Activated CD4-positive, alpha-beta T cell treated with anti-CD3 and anti-CD28 coated beads, Interleukin-10, Interleukin-2, amounts not matched to agents 100 ng/mL and 50 ng/mL, durations not matched to agents 16 hours and 8 hours (primary cell): ENCODE measurements at places on chromosomes 7 and 10.

DNA sequence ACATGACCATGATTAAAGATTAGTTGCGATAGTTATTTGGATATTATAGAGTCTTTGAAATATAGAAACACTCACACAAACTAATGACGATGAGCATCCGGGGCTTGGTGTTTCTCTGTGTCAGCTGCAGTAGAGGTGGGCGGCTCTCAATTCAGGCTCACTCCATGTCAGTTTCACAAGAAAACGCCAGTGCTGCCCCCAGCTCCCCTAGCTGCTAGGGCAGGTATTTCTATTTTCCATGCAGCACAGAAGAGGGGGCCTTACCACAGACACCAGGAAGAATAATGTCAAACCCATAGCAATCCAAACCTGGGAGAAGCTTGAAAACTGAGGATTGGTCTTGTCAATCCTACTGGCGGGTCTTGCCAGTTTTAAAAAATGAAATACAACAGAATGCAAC lies 197.1 kb downstream of the PHTF2 start:
- DNase-seq: no peak

DNA sequence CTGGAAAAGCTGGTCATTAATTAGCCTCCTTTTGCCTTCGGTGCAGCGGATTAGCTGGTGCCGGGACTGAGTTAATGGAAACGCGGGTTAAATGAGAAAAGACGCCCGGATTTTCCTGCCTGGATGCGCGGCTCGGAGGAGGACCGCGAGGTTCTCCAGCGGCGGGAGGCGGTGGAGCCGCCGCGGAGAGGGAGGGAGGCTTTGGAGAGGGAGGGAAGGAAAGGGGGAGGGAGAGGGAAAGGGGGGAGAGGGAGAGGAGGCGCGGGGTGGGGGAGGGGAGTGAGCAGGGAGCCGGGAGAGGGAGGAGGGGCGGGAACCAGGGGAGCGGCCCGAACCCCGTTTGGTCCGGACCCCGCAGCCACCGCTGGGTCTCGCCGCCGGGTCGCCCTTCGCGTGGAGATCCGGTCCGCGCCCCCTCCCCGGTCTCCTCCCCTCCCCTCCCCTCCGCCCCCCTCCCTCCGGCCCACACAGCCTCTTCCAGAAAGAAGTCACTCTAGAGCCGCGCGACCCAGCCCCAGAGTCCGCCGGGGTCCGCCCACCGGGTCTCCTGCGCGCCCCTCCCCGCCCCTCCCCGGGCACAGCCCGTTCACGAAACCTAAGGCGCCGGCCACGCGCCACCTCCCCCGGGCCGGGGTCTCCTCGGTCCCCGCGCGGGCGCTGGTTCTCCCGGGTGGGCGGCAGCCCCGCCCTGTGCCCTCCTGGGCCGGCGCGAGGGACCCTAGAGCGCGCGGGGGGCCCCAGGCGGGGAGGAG lies 347.5 kb downstream of the DNAJB6 start:
- DNase-seq: no peak

GRCh38 chr7:48311464-48312100 lies 140.3 kb downstream of the ABCA13 start:
- DNase-seq: no peak

GRCh38 chr7:101125989-101126650 lies 784 bp upstream of the SERPINE1 start:
- peak; percentile 28 for DNase-seq

DNA sequence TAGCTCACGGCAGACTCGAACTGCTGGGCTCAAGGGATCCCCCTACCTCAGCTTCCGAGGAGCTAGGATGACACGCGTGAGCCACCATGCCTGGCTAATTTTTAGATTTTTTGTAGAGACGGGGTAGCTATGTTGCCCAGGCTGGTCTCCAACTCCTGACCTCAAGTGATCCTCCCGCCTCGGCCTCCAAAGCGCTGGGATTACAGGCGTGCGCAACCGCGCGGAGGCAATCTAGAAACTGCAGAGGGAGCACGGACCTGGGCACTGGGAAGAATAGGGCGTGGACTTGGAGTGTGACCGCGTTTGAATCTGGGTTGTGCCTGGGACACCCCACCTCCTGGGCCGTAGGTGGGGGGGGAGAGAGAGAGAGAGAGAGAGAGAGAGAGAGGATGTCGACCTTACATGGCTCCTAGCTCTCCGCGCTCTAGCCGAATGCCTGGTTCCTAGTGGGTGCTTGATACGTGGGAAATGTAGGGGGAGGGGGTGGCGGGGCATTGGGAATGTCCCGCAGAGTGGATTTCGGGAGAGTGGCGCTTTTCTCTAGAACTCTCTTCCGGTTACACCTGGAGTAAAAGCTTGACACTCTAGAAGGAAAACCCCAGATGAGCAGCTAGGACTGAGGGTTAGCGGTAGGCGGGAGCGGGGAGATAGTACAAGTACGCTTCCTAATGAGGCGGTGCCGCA lies 1.2 kb upstream of the MAP3K8 start:
- DNase-seq: peak; percentile 36

DNA sequence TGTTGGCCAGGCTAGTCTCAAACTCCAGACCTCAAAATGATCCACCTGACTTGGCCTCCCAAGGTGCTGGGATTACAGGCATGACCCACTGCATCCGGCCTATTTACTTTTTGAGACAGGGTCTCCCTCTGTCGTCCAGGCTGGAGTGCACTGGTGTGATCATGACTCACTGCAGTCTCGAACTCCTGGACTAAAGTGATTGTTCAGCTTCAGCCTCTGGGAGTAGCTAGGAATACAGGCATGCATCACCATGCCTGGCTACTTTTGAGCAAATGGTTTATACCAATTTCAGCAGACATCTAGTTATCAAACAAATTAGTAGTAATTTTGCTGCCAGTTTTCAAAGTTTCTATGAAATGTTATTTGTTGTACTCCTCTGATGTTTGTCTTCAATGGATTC lies 2.2 kb upstream of the WAC start:
- no peak for DNase-seq
